ENCODE measurements at places on chromosomes 2 and 18. TPM values are rescaled to one million over a fixed set of nuclear protein-coding genes. Genes with fewer than 3 reads are reported as not detected.
A peak's percentile ranks its signal among the peaks of the same experiment; 100 is the strongest.

DNA sequence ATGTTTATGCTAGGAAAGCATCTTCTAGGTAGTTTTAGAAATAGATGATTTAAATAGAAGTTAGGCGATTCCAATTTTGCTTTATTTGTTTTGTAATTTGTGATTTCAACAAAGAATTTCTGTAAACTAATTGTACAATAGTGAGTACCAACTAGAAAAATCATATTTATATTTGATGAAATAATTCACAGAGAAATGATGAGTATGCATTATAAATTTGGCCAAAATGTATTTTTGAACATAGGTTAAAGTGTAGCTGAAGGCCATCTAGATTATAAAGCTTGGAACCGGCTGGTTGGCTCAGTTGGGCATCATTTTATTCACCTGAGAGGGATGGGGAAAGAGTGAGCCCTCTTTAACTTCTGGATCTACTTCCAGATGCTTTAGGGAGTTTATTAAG is 50.4 kb downstream of the GPD2 start:
- H3K4me3 ChIP-seq = no peak overlapping the region
- no peak overlapping the region for H3K27ac ChIP-seq
- H3K36me3 ChIP-seq = peaks cover 3% of the 10 kb centered on the region
- peaks cover 38% of the 10 kb centered on the region for H3K4me1 ChIP-seq

- H3K36me3 ChIP-seq = no peaks in the 10 kb centered on the region
- H3K27ac ChIP-seq = no peak overlapping the region
- H3K4me3 ChIP-seq = no peak overlapping the region
- no peaks in the 10 kb centered on the region for H3K27me3 ChIP-seq
Observed at GRCh38 chr2:120470041-120470965, 124.4 kb downstream of the INHBB start.

GRCh38 chr18:32301976-32302743 is 112.3 kb downstream of the MEP1B start:
- H3K36me3 ChIP-seq = no peaks in the 10 kb centered on the region
- DNase-seq = peak; percentile 5

Gene KATNAL2
- 0.45 TPM for total RNA-seq

Data from activated naive CD4-positive, alpha-beta T cell treated with anti-CD3 and anti-CD28 coated beads for 36 hours (primary cell).